ENCODE measurements at places on chromosomes 2 and 18.

DNA sequence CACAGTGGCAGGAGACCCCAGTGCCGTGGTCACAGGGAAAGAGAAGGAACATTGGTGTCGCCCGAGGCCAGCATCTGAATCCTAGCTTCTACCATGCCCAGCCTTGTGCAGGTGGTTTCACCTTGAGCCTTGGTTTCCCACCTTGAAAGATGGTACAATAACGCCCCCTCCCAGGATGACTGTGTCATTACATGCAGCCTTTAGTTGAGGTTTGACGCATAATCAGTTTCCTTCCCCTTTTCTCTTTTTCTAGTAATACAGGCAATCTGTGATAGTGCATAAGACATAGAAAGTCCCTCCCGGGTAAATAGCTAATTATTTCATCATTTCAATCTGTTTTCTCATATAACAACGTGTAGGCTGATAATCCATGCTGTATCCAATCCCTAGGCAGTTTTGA is 29.8 kb upstream of the ZNF407 start:
- DNase-seq = no peak

GRCh38 chr2:232998666-232998985 is 14.4 kb downstream of the NGEF start:
- DNase-seq = no peak

DNA sequence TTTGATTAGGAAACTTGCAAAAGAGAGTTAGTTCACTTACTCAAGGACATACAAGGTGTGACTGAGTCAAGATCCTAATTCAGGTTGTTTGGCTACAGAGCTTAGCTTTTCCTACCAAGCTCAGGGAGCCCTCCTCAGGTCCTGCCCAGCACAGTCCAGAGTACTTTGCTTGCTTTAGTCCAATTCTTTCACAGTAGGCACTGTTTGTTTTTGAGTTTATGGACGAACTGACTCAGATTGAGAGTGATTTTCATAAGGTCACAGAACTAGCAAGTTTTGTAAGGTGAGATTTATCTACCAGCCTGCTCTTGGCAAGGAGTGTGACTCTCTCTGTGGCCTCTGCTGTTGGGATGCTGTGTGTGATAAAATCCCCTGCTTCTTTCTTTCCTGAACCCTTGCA is 310.5 kb downstream of the PTPRM start:
- DNase-seq = no peak

DNA sequence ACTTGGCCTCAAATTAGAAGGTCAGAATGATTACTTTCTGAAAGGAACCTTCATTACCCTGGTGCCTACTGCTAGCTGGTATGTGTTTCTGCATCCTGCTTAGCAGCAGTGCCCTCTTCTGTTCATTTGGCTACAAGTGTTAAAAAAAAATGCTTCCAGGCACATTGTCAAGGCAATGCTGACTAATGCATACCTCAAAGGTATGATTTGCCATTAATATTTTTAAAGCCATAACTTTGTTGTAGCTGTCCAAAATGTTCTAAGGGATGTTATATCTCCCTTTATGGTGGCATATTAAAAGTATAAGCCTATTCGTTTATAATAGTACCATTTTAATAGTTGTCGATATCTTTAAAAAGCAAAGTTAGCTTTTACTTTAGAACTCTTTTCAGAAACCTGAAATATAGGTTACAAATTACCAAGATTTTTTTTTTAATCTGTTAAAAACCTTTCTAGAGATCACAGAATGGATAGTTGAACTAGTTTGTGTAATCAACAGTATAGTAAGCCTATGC is 52.0 kb upstream of the FAM171B start:
- no peak for DNase-seq

- DNase-seq = no peak
These were observed 7.6 kb upstream of the CHRNA1 start for GRCh38 chr2:174771631-174772471.

GRCh38 chr2:74327199-74327598 is 16.0 kb downstream of the SLC4A5 start:
- no peak for DNase-seq

DNA sequence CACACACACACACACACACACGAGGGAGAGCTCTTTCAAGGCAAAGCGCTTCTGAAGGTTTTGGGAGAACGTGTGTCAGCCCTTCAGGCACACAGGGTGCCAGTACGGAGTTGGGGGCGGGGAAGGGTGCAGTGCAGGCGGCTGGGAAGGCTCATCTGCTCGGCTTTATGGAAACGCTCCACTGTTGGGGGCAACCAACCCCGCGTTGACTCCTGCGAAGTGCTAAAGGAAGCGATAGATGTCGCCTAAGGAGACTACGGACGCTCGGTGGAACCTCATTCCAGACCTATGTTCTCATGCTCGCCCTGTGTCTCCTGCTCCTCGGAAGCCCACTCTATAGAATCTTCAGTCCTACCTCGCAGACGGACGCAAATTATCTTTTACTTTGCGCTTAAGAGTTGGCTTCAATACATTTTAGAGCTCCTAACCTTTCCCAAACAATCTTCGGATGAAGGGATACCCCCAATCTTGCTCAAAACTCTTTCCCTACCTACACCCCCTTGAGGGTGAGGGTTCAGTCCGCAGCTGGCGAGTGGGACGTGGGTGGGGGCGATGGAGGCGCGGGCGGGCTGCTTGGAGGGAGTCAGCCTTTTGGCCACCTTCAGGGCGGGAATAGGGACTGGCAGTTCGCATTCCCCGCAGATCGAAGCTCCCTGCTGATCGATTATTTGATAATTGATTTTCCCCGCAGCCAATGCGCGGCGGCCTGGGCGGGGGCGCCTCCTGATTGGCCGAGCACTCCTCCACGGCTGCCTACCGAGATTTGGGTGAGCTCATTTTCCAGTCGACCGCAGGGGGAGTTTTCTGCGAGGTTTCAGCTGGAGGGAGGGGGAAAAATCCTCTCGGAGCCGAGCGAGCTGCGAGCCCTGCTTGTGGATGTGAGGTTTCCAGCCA is 1.9 kb upstream of the MEIS1 start:
- DNase-seq = no peak

GRCh38 chr2:210681491-210681890 is 125.1 kb downstream of the CPS1 start:
- no peak for DNase-seq

DNA sequence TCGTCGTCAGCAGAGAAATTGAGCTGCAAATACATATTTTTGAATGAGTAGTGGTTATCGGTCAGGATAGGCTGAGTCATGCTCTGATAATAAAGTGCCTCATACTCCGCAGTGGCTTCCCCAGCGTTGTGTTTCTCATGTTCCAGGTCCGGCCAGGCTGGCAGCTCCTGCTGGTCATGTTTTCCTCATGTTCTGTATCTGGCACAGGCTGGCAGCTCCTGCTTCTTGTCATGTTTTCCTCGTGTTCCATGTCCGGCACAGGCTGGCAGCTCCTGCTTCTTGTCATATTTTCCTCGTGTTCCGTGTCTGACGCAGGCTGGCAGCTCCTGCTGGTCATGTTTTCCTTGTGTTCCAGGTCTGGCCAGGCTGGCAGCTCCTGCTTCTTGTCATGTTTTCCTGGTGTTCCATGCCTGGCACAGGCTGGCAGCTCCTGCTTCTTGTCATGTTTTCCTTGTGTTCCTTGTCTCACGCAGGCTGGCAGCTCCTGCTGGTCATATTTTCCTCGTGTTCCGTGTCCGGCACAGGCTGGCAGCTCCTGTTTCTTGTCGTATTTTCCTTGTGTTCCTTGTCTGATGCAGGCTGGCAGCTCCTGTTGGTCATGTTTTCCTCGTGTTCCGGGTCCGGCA is 148.9 kb downstream of the ATP9B start:
- DNase-seq = no peak

DNA sequence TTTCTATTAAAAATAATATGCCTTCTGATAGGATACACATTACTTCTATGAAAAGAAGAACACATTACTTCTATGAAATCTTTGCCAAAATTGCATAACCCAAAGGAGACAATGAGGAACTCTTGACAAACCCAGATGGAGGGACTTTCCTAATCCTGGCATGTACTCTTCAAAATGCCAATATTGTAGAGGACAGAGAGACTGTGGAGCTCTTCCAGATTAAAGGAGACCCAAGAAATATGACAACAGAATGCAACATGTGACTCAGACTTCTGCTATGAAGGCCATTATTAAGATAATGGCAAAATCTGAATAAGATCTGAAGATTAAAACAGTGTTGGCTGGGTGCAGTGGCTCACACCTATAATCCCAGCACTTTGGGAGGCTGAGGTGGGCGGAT is 22.2 kb downstream of the SOWAHC start:
- DNase-seq = no peak

DNA sequence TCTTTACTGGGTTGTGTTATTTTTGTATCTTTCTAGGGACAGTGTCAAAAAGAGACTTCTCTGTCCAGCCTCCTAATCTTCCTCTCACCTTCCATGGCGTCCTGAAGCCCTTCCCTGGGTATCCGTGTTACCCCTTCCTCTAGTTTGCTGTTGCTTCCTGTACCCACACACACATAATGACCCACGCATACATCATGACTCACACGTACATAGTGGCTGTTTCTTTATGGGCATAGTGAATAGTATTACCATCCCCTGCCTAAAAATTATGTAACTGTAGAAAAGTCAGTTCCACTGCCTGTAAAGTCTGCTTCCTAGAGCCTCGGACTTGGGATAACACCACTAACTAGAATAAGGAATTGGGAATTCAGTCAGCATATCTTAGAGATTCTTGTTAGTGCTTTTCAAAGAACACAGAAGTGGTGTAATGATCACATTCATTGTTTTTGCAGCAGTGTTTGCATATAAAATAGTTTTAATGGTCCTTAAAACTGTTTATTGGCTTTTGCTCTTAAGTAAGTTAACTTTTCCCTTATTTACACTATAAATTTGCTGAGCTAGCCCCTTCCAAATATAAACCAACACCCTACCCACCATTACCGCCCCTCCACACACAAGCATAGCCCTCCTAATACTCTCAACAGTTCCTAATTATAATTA is 308.4 kb upstream of the RAB12 start:
- no peak for DNase-seq

- DNase-seq = no peak
These were observed 381.6 kb upstream of the TRIB2 start for GRCh38 chr2:12335131-12335530.

- peak; percentile 41 for DNase-seq
These were observed 856.4 kb downstream of the RNF144A start for GRCh38 chr2:7773362-7774360.

- DNase-seq = no peak
These were observed 85.3 kb upstream of the EFEMP1 start for GRCh38 chr2:56008661-56009431.

DNA sequence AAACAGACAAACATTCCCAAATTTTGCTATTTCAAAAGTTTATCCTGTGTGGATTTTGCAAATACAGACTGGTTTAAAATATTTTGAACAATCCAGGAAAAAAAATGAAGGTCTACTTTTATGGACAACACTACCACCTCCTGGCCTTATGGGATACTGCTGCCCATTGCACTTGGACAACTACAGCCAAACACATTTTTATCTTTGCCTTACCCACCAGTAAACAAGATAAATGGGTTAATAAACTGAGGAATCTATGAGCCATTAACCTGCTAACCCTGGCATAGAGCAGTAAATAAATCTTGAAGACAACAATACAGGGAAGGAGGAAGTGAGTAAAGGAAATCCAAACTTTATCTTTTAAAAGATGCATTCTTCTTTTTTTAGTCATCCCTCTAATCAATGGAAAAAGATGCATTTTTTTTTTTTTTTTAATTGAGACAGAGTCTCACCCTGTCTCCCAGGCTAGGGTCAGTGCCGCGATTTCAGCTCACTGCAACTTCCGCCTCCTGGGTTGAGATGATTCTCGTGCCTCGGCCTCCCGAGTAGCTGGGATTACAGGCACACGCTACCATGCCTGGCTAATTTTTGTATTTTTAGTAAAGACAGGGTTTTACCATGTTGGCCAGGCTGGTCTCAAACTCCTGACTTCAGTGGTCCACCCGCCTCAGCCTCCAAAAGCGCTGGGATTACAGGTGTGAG is 2.1 kb upstream of the SPIRE1 start:
- peak; percentile 24 for DNase-seq

- DNase-seq = no peak
These were observed 267.6 kb downstream of the GBX2 start for GRCh38 chr2:235900631-235901030.

- no peak for DNase-seq
These were observed 40.8 kb downstream of the RTN4 start for GRCh38 chr2:55009277-55010060.

DNA sequence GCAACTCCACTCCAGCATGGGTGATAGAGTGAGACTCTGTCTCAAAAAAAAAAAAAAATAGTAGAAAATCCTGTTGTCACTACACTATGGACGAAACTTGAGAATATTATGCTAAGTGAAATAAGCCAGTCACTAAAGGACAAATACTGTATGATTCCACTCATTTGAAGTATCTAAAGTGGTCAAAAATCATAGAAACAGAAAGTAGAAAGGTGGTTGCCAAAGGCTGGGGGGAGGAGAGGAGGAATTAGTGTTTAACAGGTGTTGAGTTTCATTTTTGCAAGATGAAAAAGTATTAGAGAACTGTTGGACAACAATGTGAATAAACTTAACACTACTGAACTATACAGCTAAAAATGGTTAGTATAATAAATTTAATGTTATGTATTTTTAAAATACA is 18.8 kb upstream of the RMP24 start:
- DNase-seq = no peak

- no peak for DNase-seq
These were observed 161.8 kb downstream of the PRKCE start for GRCh38 chr2:45813003-45813941.

GRCh38 chr2:33166287-33166881 is 219.6 kb downstream of the LTBP1 start:
- no peak for DNase-seq

DNA sequence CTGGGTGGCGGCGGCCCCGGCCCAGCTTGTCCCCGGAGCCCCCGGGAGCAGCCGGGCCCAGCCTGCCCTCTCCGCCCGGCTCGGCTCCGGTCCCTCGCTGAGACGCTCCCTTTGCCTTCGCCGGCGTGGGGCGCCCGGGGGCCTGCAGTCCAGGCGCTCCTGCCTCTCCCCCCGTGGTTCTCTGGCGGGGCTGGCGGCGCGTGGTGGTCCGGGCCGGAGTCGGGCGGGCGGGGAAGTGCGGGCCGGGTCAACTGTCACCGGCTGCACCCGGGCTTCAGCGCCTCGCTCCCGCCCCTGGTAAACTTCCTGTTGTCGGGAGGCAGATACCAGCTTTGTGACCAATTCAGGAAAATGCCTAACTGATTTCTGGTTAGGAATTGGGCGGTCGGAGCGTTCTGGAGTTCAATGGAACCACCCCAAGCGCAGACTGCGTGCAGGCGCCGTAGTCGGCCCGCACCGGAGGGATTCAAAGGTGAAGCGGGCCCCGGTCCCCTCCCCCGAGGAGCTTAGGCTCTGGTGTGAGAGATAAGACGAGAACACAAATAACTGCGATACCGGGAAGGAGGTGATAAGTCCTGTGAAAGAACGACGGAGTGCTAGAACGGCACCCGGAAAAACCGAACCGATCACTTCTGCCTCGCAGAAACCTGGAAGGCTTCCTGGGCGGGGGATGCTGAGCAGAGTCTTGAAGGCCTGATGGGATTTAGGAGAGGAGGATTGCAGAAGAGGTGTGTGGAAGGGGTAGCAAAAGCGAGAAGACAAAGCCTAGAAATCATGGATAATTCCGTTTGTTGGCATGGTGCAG is 891 bp downstream of the CAB39 start:
- peak; percentile 27 for DNase-seq

- no peak for DNase-seq
These were observed 61.3 kb downstream of the SPRED2 start for GRCh38 chr2:65371074-65371434.

Measured in stimulated activated CD4-positive, alpha-beta T cell treated with anti-CD3 and anti-CD28 coated beads, Interleukin-4, amount 100 ng/mL, for 48 hours (primary cell).